ENCODE measurements at places on chromosomes 5 and 9.

DNA sequence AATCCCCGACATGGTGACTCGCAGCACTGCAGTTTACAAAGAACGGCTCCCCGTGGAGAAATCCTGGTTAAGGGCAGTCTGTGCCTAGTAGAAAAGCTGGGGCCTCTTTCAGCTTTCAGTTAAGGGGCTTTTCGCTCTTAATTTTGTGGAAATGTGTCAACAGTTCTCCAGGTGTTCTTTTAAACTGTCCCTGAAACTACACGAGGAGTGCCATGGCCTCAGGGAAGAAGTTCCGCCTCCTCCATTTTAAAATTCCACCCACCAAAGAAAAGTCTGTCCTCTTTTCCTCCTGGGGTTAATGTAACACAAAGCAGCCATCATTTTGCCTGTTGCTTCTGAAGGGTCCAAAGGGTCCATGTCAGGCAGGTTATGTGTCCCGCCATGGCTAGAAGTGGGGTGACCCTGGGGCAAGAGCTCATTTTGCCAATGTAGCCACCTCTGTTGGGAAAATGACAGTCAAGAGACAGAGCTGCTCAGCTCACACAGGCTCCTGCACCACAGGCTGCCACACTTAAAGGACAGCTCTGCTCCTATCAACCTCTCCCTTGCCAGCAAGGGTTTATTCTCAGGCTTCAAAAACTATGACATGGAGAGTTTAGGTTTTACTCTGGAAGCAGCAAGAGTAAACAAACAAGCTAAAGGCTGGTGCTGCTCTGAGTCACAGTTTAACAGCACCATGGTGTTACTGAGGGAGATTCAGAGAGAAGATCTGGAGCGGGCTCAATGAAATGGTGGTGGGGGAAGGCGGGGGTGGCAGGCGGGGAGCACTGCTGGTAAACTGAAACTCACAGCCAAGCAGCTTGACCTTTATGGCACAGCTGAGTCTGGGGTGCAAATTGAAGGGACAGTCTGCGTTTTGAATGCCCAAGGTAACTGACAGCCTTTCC lies 3.2 kb downstream of the WHRN start:
- DNase-seq, result no peak

DNA sequence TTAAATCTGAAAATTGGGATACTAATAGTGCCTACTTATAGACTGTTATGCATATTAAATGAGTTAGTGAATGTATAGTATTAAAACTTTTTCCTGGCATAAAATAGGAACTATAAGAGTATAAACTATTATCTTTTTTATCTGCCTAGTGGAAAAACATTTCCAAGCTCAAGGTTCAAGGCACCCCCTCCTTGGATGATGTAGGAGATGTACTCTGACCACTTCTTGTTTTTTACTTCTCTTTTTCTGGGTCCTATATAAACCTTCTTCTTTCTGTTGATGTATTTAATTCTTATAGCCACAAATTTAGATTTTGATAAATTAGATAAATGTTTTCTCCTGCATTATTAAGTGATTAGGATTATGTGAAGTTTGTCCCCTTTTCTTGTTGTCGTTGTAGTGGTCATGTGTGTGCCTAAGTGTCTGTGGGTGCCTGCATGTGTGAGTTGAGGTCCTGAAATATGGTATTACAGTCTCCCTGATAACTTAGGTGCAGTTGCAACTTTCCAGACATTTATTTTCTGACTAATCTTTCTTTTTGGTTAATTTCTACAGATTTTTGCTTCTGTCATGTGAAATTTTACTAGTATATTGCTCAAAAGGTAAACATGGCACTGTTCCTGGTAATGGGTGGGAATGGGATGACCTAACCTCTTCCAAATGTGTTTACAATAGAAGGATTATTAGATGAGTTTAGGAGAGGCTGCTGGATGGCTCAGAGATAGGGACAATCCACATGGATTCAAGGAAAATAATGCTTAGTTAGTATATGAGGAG lies 160.8 kb upstream of the CDKN2B start:
- DNase-seq, result peak; percentile 20

- DNase-seq, result no peak
These were observed 29.7 kb upstream of the MEIKIN start for GRCh38 chr5:131974956-131975726.

- no peak for DNase-seq
These were observed 58.6 kb downstream of the PCDHGC5 start for GRCh38 chr5:141547488-141547887.

- peak; percentile 6 for DNase-seq
These were observed 102.2 kb upstream of the TARS1 start for GRCh38 chr5:33338336-33339110.

DNA sequence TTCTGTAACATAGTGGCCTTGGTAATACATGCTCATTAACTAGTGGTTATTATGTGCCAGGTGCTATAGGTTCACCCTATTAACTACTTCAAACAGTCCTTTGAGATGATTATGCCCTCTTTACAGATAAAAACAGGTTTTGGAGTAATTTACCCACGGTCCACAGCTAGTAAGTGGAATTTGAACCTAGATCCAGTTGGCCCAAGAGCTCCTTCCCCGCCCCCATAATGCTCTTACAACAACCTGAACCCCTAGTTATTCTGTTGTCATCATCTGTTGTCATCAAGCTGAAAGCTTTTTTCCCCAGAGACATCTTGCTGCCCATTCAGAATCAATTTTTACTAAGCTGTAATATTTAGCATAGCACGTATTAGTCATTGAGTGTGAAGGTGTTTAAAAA lies 23.2 kb downstream of the XPA start:
- DNase-seq, result no peak

- DNase-seq, result no peak
These were observed 8.5 kb upstream of the MARCOL start for GRCh38 chr5:148229840-148230239.
